Caki2 (cell line): ENCODE measurements at places on chromosomes 7 and 10. TPM values are rescaled to one million over a fixed set of nuclear protein-coding genes. Genes with fewer than 3 reads are reported as not detected.

The EPC1 gene
- 7.5 and 17.0 TPM in 2 replicates for total RNA-seq

The ZNF488 gene
- total RNA-seq, result 0.41 TPM in 1 of 2 replicates, not detected in the other

The ATRNL1 gene
- total RNA-seq, result 124 and 137 TPM in 2 replicates

The FLNC gene
- total RNA-seq, result 0.12 TPM in 1 of 2 replicates, not detected in the other

GRCh38 chr7:122225874-122226273 lies 78.7 kb downstream of the FEZF1 start:
- DNase-seq, result no peak

DNA sequence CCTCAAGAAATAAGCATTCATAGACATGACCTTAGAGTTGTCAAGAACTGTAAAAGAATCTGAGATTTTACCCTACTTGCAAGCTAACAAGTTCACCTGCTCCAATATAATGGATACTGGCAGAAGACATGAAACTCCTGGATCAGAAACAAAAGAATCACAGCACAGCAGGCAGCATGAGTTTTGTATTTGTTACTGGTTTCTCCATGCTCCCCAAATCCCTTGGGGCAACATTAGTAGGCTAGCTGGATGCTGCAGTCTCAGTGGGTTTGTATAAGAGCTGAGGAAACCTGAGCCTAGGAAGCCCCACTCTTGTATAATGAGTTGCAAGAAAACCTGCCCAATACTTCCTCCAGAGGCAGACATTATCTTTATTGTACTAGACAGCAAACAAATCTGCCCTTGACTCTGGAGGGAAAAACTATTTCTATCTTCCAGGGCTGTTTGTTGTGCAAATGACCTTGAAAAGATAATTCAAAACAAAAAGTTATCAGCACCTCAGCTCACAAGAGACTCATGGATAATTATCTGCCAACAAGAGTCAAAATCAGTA lies 64.8 kb downstream of the ABLIM1 start:
- no peak for DNase-seq

- peak; percentile 52 for DNase-seq
Observed at GRCh38 chr10:122296363-122297120, 25.4 kb downstream of the BTBD16 start.

- no peak for DNase-seq
Observed at GRCh38 chr10:84935772-84936171, 607.4 kb downstream of the CCSER2 start.

DNA sequence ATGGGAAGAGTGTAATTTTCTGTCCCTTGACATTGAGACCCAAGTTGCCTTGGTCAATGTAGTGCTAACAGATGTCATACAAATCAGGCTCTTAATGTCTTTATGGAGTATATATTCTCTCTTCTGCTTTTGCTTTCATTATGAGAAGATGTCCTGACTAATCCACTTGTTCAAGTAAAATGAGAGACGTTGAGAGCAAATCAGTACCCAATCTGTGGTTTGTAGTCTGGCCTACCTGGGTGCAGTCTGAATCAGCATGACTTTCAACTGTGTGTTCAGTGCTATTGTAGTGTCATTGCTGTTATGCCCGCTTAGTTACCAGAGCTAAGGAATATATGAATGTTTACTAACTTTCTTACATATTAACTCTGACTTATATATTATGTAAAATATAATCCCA lies 612.4 kb downstream of the ANKRD7 start:
- DNase-seq, result no peak

DNA sequence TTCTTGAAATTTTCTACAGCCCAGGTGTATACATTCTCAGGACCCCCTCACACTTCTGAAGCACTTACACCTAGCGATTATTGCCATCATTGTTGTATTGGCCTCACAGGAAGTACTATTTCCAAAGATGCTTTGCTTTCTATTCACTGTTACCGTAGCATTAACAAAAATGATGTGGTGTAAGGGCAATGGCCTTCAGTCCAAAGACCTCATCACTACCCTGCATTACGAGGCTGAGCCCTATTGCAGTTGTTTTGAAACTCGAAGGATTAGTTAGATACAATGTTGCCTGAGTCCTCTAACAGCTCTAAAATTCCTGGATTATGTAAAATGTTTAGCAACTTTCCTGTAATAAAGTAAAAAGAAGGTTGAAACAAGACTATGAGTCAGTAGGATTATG lies 2.9 kb downstream of the NRCAM start:
- DNase-seq, result no peak
